ENCODE measurements at places on chromosomes 1 and 21. TPM values are rescaled to one million over a fixed set of nuclear protein-coding genes. Genes with fewer than 3 reads are reported as not detected.

GRCh38 chr1:11722538-11722937 is 13.4 kb upstream of the AGTRAP start:
- no peak overlapping the region for H3K4me3 ChIP-seq
- DNase-seq: no peak
- H3K27ac ChIP-seq: no peak overlapping the region

GRCh38 chr1:9438431-9439073 is 100.7 kb upstream of the SLC25A33 start:
- no peak overlapping the region for H3K27ac ChIP-seq
- no peaks in the 10 kb centered on the region for H3K27me3 ChIP-seq
- DNase-seq: no peak
- H3K4me1 ChIP-seq: no peaks in the 10 kb centered on the region

- H3K27me3 ChIP-seq: no peaks in the 10 kb centered on the region
- H3K36me3 ChIP-seq: no peaks in the 10 kb centered on the region
- H3K4me3 ChIP-seq: no peak overlapping the region
- peaks cover 17% of the 10 kb centered on the region for H3K4me1 ChIP-seq
- no peak overlapping the region for H3K27ac ChIP-seq
Observed at GRCh38 chr1:42453386-42453785, 2.4 kb downstream of the ZMYND12 start.

IFI44L gene
- total RNA-seq: 11.0 TPM

- no peak for DNase-seq
- peak overlapping the region; percentile 71 for H3K27ac ChIP-seq
- peak overlapping the region; percentile 65 for H3K4me3 ChIP-seq
- no peaks in the 10 kb centered on the region for H3K36me3 ChIP-seq
- peaks cover 22% of the 10 kb centered on the region for H3K4me1 ChIP-seq
Observed at GRCh38 chr21:46229133-46229922, 754 bp upstream of the LSS start.

GRCh38 chr1:84691122-84691783 is 992 bp upstream of the SSX2IP start:
- no peaks in the 10 kb centered on the region for H3K27me3 ChIP-seq
- H3K27ac ChIP-seq: peak overlapping the region; percentile 82
- H3K36me3 ChIP-seq: no peaks in the 10 kb centered on the region
- H3K4me3 ChIP-seq: peak overlapping the region; percentile 85
- no peak for DNase-seq

FAM78B gene
- total RNA-seq: not detected

- H3K27ac ChIP-seq: no peak overlapping the region
- H3K36me3 ChIP-seq: no peaks in the 10 kb centered on the region
- no peak for DNase-seq
- H3K4me3 ChIP-seq: no peak overlapping the region
- no peaks in the 10 kb centered on the region for H3K4me1 ChIP-seq
Observed at GRCh38 chr1:230858918-230859729, 9.2 kb downstream of the C1orf198 start.

- H3K27ac ChIP-seq: no peak overlapping the region
- H3K4me3 ChIP-seq: no peak overlapping the region
Observed at GRCh38 chr1:102120910-102121309, 124.2 kb upstream of the OLFM3 start.

DNA sequence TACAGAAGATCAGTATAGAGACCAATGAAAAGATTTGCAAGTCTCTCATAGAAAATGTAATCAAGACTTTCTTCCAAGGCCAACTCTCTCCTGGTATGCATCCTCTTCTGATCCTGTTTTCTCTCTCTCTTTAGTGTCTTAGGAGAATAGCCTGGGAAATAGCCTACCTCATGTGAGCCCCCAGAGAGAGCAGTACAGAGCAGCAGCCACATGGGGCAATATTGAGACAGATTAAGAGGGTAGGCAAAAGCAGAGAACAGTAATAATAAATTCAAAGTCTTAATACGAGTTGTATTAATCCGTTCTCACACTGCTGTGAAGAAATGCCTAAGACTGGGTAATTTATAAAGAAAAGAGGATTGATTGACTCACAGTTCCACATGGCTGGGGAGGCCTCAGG is 61.4 kb downstream of the RNASEL start:
- H3K27ac ChIP-seq: no peak overlapping the region
- H3K4me3 ChIP-seq: no peak overlapping the region
- H3K36me3 ChIP-seq: no peaks in the 10 kb centered on the region
- no peaks in the 10 kb centered on the region for H3K4me1 ChIP-seq
- no peaks in the 10 kb centered on the region for H3K27me3 ChIP-seq

GRCh38 chr1:1893997-1894353 is 3.1 kb upstream of the GNB1 start:
- no peaks in the 10 kb centered on the region for H3K36me3 ChIP-seq
- no peak for DNase-seq

GRCh38 chr1:31867546-31867945 is 51.7 kb upstream of the SPOCD1 start:
- no peak overlapping the region for H3K27ac ChIP-seq
- H3K4me3 ChIP-seq: no peak overlapping the region
- no peak for DNase-seq
- H3K27me3 ChIP-seq: no peaks in the 10 kb centered on the region
- H3K36me3 ChIP-seq: no peaks in the 10 kb centered on the region

DNA sequence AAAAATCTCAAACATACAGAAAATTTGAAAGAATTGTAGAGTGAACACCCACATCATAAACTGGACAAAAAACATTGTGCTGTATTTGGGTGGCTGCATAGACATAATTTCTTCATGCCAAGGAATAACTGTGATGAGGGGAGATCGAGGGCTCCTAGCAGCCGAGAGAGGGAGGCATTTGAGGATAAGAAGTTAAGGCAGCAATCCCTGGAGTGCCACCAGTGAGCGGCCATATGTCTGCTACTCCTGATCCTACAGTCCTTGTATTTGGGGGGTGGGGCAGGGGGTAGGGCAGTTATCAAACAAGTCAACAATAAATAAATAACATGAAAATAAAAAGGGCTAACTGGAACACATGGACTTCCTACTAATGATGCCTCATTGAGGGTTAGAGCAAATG is 54.5 kb downstream of the ATP5PO start:
- no peak overlapping the region for H3K4me3 ChIP-seq
- H3K4me1 ChIP-seq: no peaks in the 10 kb centered on the region
- H3K36me3 ChIP-seq: no peaks in the 10 kb centered on the region
- no peaks in the 10 kb centered on the region for H3K27me3 ChIP-seq
- no peak for DNase-seq

GRCh38 chr1:232179896-232180778 is 449.8 kb downstream of the SIPA1L2 start:
- no peaks in the 10 kb centered on the region for H3K27me3 ChIP-seq
- no peak for DNase-seq
- H3K4me1 ChIP-seq: no peaks in the 10 kb centered on the region
- no peak overlapping the region for H3K27ac ChIP-seq
- H3K36me3 ChIP-seq: no peaks in the 10 kb centered on the region
- H3K4me3 ChIP-seq: no peak overlapping the region

Measured in naive thymus-derived CD4-positive, alpha-beta T cell (primary cell).